Activated T-cell treated with anti-CD3 and anti-CD28 coated beads, Interleukin-2, amount 50 U/mL, for 72 hours (primary cell): ENCODE measurements at places on chromosomes 2 and 18. TPM values are rescaled to one million over a fixed set of nuclear protein-coding genes. Genes with fewer than 3 reads are reported as not detected.

GRCh38 chr2:84888401-84889276, 7.8 kb upstream of the TRABD2A start:
- H3K4me1 ChIP-seq, result peaks cover 49% of the 10 kb centered on the region
- peak; percentile 64 for DNase-seq
- peak overlapping the region; percentile 77 for H3K27ac ChIP-seq
- peak overlapping the region; percentile 76 for H3K4me3 ChIP-seq
- H3K27me3 ChIP-seq, result no peaks in the 10 kb centered on the region
- no peaks in the 10 kb centered on the region for H3K36me3 ChIP-seq

The DSC3 gene
- total RNA-seq, result not detected

DNA sequence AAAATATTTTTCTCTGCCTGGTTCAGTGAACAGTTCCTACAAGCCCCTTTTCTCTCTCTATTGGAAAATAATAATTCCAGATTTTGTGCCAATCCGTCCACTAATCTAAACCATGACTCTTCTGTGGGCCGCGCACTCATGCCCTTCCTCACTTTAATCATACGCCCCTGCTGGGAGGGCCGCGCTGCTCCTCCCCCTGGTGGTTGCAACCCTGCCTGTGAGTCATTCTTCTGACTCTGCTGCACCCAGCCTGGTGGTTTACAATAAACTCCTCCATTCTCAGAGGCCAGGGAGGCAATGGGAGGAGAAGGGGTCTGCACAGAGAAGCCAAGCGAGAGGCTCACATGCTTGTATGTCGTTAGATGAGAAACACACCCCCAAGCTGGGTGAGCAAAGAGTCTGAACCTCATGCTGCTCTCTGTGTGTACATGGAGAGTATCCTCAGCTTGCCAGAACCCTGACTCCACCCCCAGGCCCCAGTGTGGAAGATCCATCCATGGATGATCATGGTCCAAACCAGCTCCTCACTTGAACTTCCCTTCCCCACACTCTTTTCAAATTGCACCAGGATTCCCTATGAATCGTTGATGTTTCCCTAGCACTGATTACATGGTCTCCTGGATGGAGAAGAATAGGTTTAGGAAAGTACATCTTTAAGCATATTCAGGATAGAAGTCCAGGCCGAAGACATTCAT, 228.9 kb downstream of the ANKRD30B start:
- no peak overlapping the region for H3K27ac ChIP-seq
- no peak overlapping the region for H3K4me3 ChIP-seq
- no peak for DNase-seq
- H3K36me3 ChIP-seq, result no peaks in the 10 kb centered on the region
- no peaks in the 10 kb centered on the region for H3K4me1 ChIP-seq

DNA sequence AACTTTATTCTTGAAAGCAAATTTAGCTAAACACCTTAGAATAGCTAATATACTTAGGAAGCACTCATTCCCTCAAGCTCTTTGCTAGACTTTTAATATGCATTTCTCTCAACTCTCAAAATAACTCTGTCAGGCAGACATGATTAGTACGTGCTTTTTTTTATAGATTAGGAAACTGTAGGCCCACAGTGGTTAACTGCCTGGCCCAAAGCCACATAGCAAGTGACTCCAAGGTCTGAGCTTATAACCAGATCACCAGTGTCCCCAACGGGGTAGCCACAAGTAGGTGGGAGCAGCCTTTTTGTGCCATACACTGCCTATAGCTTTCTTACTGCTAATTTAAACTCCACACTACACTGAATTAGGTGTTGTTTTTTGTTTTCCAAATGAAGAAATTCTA, 576.8 kb downstream of the METTL4 start:
- no peak overlapping the region for H3K4me3 ChIP-seq
- H3K27me3 ChIP-seq, result no peaks in the 10 kb centered on the region
- no peaks in the 10 kb centered on the region for H3K36me3 ChIP-seq

- H3K36me3 ChIP-seq, result peaks cover 8% of the 10 kb centered on the region
- DNase-seq, result no peak
- no peaks in the 10 kb centered on the region for H3K4me1 ChIP-seq
- no peaks in the 10 kb centered on the region for H3K27me3 ChIP-seq
- H3K4me3 ChIP-seq, result no peak overlapping the region
These were observed 27.6 kb downstream of the SLC1A4 start for GRCh38 chr2:65016789-65017188.

The ATP6V1B1 gene
- not detected for total RNA-seq

GRCh38 chr2:237231593-237231992, 145.9 kb downstream of the COPS8 start:
- H3K27me3 ChIP-seq, result peaks cover 56% of the 10 kb centered on the region
- H3K27ac ChIP-seq, result no peak overlapping the region
- peaks cover 3% of the 10 kb centered on the region for H3K36me3 ChIP-seq
- peaks cover 15% of the 10 kb centered on the region for H3K4me1 ChIP-seq
- no peak overlapping the region for H3K4me3 ChIP-seq
